ENCODE measurements at places on chromosomes 13 and 19.
A peak's percentile ranks its signal among the peaks of the same experiment; 100 is the strongest.

DNA sequence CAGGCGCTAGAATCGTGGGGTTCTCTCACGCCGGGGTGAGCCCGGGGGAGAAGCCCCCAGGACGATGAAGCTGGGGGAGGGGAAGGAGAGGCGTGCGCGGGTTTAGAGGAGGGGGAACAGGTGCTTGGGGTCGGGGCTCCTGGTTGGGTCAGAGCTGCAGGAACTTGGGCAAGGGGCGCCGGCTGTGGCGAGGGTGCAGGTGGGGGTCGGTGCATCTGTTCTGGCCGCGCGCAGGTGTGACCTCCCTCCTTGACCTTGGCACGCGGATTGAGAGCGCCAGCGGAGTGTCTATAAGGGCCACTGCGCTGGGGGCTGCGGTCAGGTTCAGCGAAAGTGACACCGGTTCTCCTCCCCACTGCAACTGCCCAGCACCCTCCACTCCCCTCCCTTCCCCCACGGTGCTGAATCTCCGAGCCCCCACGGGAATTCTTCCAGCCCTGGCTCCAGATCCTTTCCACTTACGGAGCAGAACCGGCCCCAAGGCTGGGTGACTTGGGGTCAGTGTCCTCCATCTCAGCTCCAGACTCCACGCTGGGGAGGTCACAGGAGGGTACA, 618 bp downstream of the TMEM38A start:
- peak; percentile 87 for DNase-seq

- DNase-seq = peak; percentile 67
Observed at GRCh38 chr19:29714953-29715700, at the start of gene C19orf12. Gene C19orf12 (minus strand): TSS chr19:29715261. CDS start chr19:29708413, 6,848 bp downstream.

GRCh38 chr13:33083054-33083453, 66.8 kb downstream of the KL start:
- DNase-seq = no peak

- no peak for DNase-seq
Observed at GRCh38 chr19:50249636-50250035, 46.2 kb downstream of the MYH14 start.

DNA sequence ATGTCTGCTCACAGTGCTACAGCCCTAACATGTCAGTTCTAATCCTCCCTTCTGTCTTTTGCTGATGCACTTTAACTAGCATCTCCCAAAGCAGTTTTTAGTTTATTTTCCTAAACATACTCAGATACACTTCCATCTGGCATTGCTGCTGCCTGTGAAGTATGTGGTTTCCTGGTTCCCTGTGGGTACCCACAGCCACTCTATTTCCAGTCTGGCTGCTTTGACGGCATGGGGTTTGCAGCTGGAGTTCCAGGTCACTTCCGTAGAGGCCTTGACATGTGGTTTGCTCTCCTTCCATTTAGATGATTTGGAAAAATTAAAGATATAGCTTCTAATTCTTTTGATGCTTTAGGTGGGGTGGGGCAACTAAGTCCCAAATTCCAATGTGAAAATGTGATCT, 375.5 kb downstream of the PCDH20 start:
- DNase-seq = no peak

DNA sequence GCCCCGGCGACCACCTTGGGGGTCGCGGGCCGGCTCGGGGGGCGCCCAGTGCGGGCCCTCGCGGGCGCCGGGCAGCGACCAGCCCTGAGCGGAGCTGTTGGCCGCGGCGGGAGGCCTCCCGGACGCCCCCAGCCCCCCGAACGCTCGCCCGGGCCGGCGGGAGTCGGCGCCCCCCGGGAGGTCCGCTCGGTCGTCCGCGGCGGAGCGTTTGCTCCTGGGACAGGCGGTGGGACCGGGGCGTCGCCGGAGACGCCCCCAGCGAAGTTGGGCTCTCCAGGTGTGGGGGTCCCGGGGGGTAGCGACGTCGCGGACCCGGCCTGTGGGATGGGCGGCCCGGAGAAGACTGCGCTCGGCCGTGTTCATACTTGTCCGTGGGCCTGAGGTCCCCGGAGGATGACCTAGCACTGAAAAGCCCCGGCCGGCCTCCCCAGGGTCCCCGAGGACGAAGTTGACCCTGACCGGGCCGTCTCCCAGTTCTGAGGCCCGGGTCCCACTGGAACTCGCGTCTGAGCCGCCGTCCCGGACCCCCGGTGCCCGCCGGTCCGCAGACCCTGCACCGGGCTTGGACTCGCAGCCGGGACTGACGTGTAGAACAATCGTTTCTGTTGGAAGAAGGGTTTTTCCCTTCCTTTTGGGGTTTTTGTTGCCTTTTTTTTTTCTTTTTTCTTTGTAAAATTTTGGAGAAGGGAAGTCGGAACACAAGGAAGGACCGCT, 729 bp downstream of the STK11 start:
- DNase-seq = no peak

- DNase-seq = no peak
Observed at GRCh38 chr19:14507704-14508542, 10.3 kb downstream of the DNAJB1 start.
